ENCODE measurements at places on chromosomes 2 and 18.

DNA sequence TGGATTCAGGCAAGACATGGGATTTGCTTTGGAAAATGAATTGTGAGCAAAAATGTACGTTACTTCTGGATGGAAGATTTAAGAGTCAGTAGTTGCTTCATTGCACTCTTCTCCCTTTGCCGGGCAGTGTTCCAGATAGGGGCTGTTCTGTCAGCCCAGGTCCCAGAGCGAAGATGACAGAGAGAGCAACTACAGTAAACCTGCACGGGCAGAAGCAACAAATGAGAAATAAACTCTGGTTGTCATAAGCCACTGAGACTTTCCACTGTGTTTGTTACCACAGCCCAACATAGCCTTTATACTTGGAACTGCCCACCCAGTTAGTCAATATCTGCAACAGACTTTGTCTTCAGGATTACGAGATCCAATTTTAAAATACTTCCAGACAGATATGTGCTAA, 83.3 kb downstream of the CACNB4 start:
- DNase-seq: no peak

DNA sequence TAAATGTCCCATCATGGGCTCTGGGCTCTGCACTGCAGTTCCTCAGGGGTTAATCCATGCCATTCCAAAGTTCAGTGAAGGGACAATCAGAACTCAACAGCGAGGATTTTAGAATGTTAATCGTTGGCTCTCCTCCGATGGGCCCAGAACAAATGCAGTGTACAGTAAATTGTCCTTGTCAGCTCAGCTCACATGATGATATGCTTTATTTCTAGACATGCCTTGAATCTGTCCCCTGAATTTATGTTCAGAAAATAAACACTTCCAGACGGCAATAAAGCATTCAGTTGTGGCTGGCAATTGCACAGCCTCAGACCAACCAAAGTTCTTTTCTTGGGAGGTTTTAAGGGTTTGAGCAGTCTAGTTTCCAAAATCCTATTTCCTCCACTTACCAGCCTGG, 981.2 kb downstream of the BCL11A start:
- DNase-seq: no peak

DNA sequence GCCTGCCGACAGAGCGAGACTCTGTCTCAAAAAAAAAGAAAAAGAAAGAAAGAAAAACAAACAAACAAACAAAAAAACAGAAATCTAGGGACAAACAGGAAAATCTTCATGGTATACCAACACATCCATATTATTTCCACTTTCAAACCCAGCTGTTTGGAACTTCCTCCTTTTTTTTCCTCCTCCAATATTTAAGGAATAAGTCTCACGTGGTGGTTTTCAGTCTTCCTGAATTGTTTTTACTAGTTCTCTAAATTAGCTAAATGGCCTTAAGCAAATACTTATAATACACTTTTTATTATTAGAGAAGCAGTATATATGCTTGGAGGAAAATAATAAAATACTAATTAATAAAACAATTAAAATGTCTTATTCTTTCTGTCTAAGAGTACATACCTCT, 48.7 kb upstream of the GLS start:
- no peak for DNase-seq

- DNase-seq: no peak
These were observed 283.3 kb downstream of the EIPR1 start for GRCh38 chr2:3094318-3094717.

DNA sequence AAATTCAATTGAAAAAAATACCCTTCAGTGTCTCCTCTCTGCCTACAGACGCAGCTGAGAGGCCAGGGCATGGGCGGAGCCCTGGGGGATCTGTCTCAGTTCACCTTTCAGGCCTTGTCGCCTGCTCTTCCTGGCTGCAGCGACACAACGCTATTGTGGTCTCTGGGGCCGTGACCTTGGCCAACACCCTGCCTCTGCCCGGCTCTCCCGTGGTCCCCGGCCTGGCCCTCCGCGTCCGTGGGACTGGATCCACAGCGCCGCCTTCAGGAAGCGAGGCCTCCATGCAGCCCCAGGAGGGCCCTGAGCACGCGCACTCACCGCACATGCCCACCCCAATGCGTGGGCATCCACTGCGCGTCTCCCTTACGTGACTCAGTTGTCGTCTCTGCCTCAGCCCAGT, 81.1 kb downstream of the MRPS9 start:
- no peak for DNase-seq

DNA sequence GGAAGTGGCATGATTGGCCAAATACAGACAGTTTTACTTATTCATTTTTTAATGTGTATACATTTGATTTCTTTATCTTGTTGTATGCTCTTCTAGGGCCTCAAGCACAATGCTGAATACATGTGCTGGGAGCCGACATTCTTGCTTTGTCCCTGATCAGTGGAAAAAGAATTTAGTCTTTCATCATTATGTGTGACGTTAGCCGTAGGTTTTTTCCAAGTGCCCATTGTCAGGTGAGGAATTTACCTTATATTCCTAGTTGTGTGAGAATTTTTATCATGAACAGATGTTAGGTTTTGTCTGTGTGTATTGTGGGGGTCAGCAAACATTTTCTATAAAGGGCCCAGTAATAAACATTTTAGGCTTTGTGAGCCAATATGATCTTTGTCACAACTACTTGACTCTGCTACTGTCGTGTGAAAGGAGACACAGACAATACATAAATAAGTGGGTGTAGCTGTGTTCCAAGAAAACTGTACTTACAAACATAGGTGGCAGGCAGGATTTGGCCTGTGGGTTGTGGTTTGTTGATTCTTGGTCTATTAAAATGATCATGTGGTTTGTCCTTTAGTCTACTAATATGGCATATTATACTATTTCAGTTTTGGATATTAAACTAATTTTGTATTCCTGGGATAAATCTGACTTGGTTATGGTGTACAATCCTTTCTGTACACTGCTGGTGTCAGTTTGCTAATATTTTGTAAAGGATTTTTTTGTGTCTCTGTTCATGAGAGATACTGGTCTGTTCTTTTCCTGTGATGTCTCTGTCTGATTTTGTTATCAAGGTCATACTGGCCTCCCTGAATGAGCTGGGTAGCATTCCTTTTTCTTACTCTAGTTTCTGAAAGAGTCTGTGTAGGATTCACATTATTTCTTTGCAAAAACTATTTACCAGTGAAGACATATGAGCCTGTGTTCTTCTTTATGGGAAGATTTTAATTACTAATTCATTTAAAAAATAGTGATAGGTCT, 132.2 kb upstream of the SMAD7 start:
- DNase-seq: no peak

- DNase-seq: no peak
These were observed 122.2 kb downstream of the BCL2 start for GRCh38 chr18:63197246-63197869.

DNA sequence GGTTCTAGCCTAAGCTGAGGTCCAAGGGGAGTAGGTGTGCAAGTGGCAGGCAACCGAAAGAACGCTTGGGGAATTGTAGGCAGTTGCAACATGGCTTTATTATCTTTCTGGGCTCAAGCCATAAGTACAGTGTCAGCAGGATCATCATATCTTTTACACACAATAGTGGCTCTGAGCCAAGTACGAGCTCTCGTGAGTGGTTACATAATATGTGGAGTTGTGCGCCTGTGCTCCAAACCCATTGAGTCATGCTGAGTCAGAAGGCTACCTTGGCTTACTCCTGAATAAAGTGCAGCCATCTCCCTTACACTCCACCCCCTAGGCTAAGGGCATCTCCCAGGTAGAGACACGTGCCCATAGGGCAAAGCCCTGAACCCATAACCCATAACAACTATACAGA, 233.9 kb downstream of the SATB2 start:
- no peak for DNase-seq

- no peak for DNase-seq
These were observed 9.2 kb downstream of the ACVR1 start for GRCh38 chr2:157866666-157867642.

GRCh38 chr18:13232086-13232917, 13.7 kb downstream of the LDLRAD4 start:
- no peak for DNase-seq

DNA sequence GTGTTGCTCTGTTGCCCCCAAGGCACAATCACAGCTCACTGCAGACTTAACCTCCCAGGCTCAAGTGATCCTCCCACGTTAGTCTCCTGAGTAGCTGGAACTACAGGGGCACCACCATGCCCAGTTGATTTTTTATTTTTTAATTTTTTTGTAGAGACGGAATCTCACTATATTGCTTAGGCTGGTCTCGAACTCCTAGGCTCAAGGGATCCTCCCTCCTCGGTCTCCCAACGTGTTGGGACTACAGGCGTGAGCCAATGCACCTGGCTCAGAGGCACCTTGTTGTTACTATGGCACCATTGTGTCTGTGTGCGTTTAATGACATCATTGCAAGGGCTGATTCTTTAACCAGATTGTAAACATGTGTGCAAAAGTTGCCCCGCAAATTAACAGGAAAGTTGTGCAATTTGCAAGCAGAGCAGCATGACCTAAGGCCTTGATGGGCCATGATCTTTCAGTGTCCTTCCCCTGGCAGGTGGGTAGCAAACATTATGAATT, 22.6 kb downstream of the TCF23 start:
- DNase-seq: no peak

DNA sequence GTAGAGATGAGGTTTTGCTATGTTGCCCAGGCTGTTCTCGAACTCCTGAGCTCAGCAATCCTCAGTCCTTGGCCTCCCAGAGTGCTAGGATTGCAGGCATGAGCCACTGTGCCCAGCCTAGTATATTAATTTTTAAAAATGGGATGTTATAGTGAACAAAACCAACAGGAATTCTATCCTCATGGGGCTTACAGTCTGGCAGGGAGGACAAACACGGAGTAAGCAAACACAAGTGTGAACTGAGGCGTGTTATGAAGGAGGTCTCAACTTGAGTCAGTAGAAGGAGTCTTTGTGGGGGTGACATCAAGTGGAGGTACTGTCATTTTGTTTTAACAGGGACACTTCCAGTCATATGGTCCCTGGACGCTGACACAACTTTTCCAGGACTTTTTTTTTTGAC, 33.1 kb downstream of the EMILIN2 start:
- no peak for DNase-seq

DNA sequence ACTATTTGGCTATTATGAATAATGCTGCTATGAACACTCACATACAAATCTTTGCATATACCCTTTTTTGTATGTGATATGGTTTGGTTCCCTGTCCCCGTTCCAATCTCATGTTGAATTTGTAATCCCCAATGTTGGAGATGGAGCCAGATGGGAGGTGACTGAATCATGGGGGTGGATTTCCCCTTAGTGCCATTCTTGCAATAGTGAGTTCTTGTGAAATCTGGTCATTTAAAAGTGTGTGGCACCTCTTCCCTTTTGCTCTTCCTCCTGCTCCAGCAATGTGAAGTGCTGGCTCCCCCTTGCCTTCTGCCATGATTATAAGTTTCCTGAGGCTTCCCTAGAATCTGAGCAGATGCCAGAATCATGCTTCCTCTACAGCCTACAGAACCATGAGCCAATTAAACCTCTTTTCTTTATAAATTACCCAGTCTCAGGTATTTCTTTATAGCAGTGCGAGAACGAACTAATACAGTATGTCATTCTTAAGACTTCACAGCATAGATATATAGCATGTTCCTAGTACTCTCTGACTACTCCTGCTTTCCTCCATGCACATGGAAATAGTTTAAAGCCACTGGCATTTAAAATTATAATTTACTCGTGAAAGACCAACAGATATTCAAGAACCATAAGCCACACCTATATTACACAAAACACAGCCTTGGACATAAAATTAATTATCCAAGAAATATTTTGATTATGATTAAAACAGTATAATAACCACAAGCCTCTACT, 75.2 kb downstream of the COBLL1 start:
- DNase-seq: no peak

DNA sequence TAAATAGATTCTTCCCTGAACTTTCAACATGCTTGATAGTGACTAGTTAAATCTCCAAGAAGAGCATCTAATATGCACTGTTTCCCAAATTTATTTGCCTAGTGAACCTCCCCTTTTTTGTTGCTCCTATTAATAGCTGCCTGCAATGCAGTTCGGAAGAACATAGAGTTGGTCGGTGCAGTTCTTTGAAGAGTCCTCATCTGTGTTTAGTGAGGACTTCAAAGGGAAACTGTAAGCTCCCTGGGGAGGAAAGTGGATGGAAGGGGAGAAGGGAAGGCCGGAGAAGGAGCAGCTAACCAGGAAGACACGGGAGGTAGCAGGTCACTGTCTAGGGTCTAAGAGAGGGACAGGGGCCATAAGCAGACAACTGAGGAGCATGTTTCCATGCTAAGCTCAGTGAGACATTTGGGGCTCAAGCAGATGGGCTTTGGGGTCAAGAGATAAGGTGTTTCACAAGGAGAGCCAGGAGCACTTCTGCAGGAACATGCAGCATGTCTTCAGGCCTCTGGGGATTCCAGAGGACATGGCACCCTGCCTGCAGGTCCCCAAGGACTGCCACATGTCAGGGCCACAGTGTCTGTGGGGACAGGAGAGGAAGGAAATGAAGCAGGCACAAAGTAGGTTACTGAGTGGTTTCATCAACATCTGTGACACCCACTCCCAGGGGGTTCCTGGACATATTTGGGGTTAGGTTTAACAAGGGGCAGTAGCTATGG, 48.7 kb upstream of the ANXA4 start:
- no peak for DNase-seq

DNA sequence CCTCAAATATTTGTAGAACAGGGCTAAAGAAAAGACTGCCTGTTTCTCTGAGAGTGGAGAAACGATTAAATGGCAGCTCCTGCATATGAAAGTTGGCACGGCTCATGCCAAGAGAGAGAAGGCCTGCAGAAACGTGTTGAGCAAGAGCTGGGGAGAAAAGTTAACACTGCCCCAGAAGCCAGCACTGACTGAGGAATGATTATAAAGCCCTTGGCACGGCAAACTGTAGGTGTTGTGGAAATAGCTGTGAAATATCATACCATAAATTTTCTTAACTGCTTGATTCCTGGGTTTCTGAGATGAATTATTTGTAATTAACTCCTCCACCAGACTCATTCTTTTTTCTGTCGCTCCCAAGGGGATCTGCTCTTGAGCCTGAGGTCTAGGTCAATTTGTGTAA, 4.3 kb downstream of the FRZB start:
- DNase-seq: no peak

DNA sequence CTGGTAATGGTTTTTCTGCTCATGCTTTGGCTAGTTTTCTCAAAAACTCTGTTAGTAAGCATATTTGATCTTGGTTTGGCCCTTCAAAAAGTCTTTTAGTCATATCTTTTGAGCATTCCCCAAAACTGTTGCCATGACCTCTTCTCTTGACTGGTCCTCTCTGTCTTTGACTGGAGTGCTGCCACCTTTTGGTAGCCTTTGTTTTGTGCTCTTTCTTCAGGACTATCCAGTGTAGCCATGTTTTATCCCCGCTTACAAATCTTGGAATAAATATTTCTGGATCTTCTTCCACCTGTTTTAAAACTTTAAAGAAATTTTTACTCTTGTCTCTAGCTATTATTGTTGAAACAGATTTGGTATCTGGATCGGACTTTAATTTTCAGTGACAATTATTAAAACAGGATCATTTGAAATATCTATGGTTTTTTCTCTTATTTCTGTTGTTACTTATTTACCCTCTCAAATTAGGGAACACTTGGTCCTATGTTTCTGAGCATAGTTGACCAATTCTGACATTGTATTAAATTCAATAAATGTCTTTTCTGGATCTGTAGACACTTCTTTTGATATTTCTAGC, 965 bp upstream of the ELOA2 start:
- no peak for DNase-seq

- no peak for DNase-seq
These were observed 480.4 kb downstream of the PARD3B start for GRCh38 chr2:205025580-205026240.
